ENCODE measurements at places on chromosomes 2 and 18.

GRCh38 chr2:234415706-234416105, 81.2 kb downstream of the ARL4C start:
- no peak for DNase-seq

- DNase-seq: no peak
These were observed 497 bp downstream of the COLEC12 start for GRCh38 chr18:499776-500631.

DNA sequence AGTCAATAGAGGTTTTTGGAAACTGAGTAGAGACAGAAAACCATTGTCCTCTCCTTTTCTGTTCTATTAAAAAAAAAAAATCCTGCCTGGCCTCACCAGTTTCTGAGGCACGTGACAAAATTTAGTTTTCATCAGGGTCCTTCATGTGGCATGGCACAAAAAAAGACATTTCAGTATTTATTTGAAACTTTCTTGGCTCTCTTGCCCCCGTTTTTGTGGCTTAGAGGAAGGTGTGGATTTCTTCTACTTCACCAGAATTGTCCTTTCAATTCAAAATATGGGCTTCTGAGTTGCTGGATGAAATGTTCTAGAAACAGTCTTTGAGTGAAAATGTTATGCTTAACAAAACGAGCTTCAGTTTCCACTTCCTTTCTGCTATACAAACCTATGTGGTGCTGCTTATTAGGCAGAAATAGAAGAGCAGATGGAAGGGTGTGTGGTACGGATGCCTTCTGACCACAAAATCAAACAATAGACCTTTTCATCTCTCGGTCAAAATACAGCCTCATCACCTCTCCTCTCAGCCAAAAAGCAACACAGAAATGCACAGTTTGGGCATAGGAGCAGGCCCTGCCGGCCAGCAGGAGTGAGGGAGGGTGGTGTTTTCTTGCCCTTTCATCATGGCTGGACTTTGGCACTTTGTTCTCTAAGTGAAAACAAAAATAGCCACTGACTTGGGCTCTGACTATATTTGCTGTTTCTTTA, 89.2 kb downstream of the SH3RF3 start:
- DNase-seq: no peak

- DNase-seq: no peak
These were observed 20.7 kb downstream of the CCDC150 start for GRCh38 chr2:196660244-196660643.

DNA sequence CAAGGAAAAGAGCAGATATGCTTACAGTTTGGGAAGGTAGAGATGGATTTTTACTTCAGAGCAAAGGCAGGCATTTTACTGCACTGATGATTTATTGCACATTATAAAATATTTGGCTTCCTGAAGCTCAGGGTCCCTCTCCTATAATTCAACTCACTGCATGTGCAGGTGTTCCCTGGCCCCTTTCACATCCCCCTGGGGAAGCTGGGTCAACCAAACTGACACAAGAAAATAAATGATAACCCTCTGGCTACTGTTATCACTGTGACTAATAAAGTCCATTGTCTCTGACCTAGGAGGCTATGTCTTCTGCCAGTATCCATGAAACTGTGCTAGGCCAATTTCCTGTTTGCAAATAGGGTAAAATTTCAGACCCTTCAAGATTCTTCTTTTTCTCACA, 163.1 kb downstream of the ARL6IP6 start:
- no peak for DNase-seq

- DNase-seq: no peak
These were observed 14.3 kb downstream of the PPP3R1 start for GRCh38 chr2:68237976-68238580.

DNA sequence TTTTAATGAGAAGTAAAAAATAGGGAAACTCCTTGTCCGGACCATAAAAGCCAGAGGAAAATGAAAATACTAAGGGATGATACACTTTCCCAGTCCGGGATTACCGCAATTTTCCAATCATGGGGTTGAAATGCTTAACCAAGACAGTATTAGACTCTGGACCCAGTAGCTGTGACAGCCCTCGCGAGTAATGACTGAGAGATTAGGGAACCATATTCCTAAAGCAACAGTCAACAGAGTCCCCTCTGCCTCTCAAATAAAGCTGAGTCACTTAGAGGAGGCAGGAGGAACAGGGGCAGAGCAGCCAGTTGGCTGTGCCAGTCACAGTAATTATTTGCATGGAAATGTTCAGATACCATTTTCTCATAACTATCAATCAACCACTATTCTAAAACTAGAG, 34.8 kb downstream of the GPATCH11 start:
- no peak for DNase-seq

GRCh38 chr18:63162271-63163014, 157.1 kb downstream of the BCL2 start:
- DNase-seq: no peak

GRCh38 chr2:231931481-231931915, 5.3 kb upstream of the NPPC start:
- DNase-seq: no peak

DNA sequence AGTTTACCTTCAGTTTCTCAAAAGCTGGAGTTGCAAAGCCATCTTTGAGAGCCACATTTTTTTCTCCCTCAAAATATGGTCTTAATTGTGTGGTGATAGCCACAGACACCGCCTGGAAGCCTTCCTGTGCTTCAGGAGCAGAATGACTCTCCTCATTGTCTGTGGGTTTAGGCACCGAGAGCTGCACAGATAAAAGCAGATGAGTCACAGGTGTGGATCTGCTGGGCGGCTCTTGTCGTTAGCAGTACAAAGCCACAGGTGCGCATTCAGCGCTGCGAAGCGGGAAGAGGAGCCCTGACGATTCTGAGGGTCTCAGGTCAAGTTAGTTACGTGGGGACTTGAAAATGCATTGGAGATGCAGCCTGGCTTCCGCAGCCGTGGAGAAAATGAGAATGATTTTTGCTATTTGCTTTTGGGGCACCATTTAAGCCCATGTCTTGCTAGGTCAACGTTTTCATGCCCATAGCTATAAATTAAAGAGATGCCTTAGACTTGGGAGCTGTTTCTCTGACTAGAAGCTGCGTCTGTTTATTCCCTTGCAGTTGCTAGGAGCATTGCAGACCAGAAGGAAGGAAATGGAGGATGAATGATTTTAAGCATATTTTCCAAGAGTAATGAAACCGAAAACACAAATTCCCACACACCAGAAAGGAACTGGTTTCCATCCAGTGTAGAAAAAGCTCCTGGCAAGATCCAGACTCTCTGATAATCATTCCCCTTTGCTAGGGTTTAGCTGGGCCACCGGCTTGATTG, 51.5 kb downstream of the KLHL29 start:
- no peak for DNase-seq

- no peak for DNase-seq
These were observed 1391.1 kb downstream of the SUCLG1 start for GRCh38 chr2:83067947-83068346.

DNA sequence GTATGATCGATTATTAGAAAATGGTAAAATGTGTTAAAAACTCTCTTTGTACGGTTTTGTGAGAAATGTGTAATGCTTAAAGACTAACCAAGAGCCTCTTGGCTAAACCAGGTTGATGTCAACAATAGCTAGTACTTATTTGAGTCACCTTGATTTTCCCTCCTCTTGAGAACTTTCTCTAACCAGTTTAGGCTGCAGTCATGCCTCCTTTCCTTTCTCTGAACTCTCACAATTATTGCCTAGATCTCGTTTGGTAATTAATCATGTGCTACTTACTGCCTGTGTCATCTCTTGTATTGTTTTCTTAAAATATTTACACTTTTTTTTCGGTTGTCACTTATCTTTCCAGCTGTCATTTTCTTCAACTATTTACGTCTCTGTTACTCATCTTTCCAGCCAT, 1.1 kb upstream of the EPC2 start:
- DNase-seq: no peak

DNA sequence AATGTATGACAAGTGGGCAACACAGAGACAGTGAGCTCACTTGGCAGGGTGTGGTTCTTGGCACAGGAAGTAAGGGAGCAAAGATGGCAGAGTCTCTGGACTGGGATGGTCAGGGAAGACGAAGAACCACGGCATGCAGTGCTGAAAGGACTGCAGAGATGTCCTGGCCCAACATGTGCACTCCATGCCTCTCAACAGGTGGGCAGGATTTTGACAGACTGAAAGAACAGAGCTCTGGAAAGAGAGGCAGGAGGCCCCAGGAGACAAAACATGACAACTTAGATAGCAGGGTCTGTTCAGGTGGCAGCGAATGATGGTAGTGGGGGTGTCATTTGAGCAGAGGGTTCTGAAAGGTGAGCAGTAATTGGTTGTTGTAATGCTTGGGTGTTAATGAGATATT, 180.3 kb downstream of the FHOD3 start:
- no peak for DNase-seq

DNA sequence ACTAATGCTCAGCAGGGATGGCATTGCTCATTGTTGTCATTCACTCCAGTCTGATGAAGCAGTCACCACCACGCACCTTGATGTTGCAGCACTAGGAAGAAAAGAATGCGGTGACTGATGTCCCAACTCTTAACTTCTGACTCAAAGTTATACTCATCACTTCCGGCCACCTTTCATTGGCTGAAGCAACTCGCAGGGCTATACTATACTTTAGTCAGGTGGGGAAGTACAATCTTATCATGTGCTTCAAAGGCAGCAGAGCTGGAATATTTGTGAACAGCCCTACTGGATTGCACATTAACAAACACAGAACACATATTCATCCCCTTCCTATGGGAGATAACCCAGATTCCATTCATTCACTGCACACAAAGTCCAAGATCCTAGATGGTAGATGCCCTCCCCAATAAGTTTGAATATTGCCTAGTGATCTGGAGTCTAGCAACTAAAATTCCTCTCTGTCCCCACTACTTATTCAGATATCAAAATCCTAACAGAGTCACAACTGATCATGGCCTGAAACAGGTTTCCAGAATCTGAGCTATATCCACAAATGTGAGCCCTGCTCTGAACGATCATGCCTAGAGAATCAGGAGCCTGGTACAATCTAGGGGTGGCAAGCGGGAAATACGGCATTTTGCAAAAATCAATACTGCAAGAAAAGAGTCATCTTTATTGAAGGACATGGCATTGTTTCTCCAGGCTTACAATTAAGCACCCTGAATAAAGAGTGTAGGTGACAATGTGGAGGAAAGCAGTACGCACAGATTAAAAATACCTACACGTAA, 3.4 kb upstream of the SPATS2L start:
- DNase-seq: no peak

DNA sequence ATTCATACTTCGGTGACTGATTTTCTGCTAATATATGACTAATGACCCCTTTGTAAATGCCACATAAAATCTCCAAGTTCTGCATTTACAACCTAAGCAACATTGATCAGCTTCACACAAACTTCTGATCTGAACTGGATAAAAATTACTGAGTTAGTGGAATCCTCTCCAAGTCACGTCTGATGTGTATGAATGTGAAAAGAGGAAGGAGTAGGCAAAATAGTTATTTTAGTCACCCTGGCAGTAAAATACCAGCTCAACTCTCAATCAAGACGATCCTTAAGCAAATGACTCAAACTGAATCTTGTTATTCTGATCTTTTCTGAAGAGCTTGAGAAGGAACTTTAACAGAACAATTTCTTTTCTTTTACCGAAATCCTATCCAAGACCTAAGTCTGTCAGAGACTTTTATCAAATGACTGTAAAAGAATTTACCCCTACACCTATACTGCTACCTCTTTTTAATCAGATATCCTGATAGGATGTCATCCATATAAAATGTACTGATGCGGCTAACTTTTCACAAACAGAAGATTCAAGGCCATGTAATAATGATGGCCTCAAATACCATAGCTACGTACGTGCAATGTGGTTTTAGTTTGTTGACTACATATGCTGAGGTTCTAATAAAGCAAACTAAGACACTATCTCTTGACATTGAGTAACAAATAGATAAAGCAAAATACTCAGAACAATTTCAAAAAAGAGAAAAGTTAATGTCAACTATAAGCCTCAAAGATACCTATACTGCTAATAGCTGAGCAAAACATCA, 23.7 kb downstream of the CUL3 start:
- no peak for DNase-seq

- no peak for DNase-seq
These were observed 24.5 kb upstream of the SP5 start for GRCh38 chr2:170690640-170691039.

- DNase-seq: no peak
These were observed 472.2 kb upstream of the DCC start for GRCh38 chr18:51867767-51868166.

- DNase-seq: no peak
These were observed 114.7 kb downstream of the FAM117B start for GRCh38 chr2:202749477-202749876.

- DNase-seq: no peak
These were observed 5.8 kb upstream of the OXER1 start for GRCh38 chr2:42769583-42770287.

GRCh38 chr2:149826471-149827125, 239.0 kb upstream of the MMADHC start:
- DNase-seq: no peak

DNA sequence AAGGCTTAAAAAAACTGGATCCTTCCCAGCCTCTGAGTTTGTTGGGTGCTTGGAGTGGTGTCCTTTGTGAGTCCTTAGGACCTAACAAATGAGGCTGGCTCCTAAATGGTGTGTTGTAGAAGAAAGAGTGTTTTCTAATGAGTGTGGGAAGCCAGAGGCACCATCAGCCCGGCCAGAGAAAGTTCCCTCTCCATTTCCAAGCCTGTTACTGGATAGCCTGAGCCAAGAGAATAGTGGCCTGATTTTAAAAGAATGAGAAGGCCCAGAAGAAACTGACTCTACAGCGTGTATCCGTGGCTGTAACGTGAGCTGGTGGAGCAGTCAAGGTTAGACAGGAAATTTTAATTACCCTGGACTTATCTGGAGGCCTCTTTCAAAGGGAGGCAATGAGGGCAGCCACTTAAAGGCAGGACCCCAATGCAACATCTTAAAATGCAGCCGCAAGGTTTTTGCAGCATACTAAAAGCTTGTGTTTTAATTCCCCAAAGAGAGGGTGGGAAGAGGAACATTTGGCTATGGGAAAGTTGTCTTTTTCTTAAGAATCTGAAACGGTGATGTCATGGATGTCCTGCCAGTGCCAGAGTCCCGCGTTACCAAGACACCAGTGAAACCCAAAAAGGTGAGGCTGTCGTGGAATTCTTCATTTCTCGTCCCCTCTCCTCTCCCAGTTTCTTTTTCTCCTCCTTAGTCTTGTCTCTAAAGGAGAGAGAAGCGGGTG, 4.6 kb downstream of the EFHD1 start:
- DNase-seq: no peak

DNA sequence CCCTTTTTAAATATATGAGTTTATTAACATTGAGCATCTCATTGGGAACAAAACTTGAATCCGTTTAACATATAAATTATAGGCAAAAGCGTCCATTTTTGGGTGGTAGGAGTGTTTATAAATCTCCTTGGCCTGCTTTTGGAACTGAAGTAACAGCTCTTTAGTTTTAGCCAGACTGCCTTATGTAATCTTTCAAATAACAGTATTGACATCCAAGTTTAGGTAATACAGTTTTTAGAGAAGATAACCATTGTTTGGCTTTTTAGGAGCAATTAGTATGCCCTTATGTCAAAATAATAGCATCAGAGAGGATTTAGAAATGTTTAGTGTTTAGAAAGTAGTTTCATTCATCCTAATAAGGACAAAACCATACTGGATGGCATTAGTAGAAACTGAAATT, 361.9 kb downstream of the ARHGAP15 start:
- no peak for DNase-seq

Data from KG1 (cell line).